ENCODE measurements at places on chromosomes 5 and 9.
A peak's percentile ranks its signal among the peaks of the same experiment; 100 is the strongest.

DNA sequence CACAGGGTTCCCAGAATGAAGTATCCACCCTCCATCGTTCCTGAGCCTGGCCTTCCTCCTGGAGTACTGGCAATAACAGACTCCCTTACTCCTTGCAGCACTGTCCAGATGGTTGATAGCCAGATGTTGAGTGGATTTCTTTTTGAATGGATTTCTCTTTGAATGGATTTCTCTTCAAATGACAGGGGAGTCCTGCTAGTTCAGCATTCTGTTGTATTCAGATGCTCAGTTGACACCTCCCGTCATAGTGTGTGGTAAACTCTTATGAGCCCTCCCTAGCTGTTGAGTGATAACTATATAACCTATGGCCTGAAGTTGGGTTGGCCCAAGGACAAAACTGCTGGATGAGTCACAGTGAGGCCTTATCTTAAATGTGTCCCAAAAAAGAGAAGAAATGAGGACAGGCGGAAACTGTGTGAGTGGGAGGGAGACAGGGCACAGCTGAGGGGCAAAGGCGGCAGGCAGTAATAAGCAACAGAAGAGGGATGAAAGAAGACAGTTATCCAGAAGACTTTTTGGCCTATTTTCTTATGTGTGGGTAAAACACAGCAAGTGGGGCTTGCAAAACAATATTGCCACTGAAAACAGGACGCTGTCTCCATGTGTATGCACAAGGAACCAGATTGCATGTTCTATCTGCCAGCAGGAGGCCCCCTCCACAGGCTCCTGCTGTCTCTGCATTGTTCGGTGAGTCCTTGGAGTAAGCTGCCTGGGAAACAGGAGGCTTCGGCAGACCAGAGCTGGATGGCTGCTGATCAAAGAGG lies 209.5 kb upstream of the S1PR3 start:
- peak; percentile 75 for DNase-seq

- no peak for DNase-seq
These were observed 39.3 kb upstream of the SLC27A6 start for GRCh38 chr5:128925973-128926372.

- no peak for DNase-seq
These were observed 6.2 kb downstream of the TENT4A start for GRCh38 chr5:6719417-6719816.

DNA sequence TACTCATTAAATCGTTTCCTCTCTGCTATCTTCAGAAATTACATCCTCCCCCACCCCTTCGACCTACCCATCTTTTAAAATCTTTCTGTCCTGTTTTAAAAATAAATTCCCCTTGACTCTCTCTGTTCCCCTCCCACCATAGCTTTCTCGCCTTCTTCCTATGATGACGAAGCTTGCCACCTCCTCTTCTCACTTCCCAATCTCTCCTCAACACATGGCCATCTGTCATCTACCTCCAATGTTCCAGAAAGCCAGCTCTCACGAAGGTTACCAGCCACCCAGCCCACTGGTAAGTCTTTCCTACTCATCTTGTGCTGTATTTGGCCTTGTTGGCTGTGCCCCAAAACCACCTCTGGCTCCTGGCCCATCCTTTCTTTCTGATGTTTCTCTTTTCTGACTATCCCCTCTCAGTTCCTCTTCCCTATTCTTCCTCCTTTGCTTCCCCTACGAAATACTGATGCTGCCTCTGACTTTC lies 346.3 kb downstream of the ENC1 start:
- DNase-seq = peak; percentile 59

DNA sequence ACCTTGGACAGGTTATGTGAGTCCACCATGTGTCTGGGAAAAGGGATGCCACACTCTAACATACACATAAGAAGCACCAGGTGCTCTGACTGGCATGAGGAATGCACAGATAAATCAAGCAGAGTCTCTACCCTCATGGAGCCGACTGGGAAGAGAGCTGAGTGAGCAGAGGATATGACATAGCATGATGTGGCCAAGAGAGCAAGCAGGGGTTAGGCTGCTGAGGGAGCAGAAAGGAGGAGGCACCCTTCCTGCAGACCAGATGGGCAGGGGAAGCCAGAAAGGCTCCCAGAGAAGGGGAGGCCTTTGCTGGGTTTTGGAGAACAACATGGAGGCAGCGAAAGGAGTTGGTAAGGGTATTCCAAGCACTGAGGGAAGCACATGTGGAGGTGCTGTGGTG lies 223.1 kb downstream of the GNA14 start:
- DNase-seq = no peak

DNA sequence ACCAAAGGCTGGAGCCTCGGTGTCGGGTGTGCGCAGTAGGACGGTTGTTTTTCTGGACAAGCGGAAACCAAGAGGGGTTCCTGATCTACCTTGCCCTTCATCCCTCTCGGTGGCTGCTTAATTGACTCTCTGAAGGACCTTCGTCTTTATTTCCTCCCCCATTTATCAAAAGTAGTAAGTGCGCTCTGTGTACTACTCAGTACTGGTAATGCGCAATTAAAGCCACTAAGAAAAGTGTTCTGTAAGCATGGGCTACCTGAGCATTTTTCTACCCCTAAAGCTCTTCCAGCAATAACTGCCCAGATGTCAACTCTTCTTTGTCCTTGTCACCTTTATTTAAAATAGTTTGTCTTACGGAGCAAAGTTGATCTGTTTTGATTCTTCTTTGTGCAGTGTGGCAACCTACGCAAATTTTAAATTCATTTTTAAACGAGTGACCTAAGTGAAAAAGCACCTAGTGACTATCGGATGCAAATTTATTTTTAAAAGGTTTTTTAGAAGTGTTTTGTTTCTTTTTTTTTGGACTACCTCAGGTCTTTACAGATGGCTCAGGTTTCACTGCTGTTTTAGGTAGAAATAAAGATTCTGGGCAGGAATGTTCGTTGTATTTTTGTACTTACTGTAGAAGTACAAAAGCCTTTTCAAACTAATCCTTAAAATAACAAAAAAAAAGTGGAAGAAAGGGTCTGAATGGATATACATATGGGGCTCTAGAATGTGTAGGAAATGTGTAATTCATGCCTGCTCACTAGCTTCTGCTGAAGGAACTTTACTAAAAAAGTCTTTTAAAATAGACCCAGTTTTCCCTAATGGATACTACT lies 2.0 kb downstream of the JMY start:
- DNase-seq = no peak

DNA sequence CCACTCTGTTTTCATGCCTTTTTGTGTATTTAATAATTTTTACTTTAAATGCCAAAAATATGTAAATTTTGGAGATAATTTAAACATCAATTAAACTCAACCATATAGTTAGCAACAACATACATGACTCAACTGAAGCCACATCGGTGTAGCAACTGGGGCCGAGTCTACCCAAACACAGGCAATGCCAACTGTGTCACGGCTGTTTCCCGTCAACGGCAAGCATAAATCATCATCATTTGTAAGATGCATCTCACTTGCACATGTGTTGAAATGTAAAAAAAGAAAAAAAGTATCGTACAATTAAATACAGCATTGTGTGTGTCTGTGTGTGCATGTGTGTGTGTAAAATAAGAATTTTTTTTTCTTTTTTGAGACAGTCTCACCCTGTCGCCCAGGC lies 160.1 kb upstream of the TAS2R1 start:
- no peak for DNase-seq

DNA sequence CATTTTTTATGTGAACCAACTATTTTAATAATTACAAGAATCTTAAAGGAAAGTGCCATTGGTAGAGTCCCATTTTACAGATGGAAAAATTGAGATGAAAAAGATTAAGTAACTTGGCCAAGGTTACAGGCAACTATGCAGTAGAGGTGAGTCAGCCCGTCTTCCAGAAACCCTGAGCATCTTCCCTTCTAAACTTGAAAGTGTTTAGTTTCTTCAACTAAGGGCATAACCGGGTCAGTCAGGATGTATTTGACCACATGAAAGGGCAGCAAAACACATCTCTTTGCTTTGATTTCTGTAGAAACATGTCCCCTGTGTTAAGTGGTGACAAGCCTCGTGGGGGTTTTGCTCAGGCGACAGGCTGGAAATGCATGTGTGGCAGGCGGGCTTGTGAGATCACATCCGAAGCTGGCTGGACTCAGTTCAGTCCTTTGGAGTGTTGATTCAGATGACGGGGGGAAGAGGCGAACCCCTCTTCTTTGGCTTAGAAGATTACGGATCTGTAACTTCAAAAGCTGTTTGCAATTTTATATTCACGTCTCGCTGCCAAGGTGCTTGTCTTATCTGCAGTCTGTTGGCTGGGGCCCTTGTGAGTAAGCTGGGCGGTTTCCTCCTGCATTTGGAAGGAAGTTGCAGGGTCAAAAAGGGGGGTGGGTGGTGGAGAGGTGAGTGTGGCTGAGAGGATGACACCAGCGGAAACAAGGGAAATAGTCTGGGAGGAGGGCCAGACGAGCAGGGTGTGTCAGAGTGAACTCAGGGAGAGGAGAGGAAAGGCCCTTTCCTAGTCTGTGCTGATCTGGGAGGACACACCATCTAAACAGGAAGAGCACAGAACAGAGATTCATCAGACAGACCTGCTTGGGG lies 78.9 kb upstream of the RPS23 start:
- peak; percentile 85 for DNase-seq

GRCh38 chr5:52624291-52624690 lies 163.4 kb upstream of the ITGA1 start:
- no peak for DNase-seq

- DNase-seq = no peak
These were observed 37.2 kb upstream of the GABRP start for GRCh38 chr5:170746075-170746960.

DNA sequence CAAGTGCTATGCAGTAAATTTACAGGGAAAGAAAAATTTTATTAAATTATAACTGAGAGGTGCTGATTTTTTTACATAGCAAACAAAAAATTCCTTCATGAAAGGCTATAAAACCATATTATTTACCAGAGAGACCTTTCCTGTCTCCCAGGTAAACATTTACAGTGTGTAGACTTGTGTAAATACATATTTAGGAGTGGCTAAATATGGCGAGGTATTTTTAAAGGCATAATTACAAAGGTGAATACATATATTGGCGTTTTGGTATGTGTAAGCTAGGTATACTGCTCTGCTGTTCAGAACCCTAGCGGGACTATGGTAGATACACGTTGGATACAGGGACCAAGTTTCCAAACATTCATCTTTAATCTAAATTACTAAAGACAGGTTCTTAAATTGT lies 170.6 kb upstream of the MEF2C start:
- no peak for DNase-seq

DNA sequence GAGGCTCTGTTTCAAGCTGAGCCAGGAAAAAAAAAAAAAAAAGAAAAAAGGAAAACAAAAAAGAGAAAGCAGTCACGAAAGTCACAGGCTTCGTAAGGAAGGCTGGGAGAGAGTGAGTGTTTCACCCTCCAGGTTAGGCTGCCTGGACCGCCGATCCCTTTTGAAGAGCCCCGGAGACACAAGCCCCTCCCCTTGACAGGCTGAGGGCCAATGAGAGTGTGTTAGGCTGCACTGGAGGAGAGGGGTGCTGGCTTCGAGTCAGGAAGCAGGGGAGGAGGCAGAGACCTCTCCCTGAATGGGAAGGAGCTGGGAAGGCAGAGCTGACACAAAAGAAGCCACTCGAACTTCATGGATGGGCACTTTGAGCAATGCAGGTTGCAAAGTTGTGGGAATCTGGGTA lies at the start of gene NMUR2:
TSS of gene NMUR2 (minus strand) at position 135 of the 400 bp plus-strand sequence. CDS start 166 bp downstream, outside the sequence.
- DNase-seq = peak; percentile 10

DNA sequence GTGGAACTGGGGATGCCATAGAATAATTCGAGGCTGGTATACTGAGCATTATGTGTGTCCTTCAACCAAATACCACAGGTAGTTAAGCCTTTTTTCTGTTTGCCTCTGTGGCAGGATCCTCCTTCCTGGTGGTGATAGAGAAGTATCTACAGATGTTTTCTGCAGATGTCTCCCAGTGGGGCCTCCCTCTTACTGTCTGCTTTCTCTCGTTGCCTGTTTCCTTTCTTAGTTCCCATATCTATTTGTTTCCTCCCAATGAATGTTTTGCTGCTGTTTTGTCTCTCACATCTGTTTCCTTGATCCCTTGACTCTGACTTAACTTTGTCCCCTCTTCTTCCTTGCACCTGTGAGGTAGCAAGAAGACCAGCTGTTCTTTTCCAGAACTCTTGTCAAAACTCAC lies 130.9 kb upstream of the NUDT12 start:
- no peak for DNase-seq

DNA sequence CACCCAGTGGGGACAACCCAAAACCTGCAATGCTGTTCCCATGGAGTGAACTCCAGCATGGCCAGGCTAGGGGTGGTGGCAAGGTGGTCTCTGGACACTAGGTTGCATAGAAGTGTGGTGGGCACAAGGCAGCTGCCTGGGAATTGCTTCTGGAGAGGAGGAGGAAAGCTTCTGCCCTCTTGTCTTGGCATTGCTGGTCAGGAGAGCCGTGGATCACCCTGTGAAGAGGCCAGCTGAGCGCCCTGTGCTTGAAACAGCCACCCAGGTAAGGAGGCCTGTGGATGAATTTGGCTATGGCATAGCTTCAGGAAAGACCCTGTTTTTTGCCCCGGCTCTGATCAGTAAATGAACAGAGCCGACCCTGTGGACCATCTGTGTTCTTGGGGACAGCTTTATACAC lies 273.1 kb downstream of the HSPA4 start:
- DNase-seq = no peak

DNA sequence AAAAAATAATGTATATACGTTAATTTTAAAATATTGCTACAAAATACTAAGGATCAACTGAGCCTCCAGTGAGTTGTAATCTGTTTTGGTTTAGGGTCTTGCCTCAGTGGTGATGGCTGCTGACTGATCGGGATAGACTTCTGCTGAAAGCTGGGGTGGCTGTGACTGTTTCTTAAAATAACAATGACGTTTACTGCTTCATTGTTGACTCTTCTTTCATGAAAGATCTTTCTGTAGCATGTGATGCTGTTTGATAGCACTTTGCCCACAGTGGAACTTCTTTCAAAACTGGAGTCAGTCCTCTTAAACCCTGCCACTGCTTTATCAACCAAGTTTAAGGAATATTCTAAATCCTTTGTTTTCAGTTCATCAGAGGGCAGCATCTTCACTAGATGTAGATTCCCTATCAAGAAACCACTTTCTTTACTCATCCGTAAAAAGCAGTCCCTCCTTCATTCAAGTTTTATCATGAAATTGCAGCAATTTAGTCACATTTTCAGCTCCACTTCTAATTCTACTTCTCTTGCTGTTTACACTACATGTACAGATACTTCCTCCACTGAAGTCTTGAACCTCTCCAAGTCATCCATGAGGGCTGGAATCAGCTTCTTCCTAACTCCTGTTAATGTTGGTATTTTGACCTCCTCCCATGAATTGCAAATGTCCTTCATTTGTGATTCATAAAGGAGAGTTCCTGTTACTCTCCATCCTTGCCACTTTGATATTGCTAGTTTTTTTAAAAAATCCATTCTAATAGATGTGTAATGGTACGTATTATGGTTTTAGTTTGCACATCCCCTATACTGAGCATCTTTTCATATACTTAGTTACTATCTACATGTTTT lies 41.5 kb upstream of the PTPDC1 start:
- DNase-seq = no peak

DNA sequence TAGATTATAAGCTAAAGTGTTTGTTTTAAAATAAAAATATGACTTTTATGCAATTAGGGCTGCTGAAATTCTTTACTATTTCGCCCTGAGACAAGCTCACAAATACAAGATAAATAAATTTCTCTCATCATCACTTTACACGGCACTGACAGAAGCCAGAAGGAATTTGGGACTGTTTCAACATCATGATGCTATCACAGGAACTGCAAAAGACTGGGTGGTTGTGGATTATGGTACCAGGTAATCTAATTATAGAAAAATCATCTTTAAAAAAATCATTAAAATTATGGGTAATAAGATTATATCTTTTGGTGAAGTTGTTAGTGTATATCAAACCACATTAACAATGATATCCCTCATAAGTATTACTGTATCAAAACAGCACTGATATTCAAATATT lies 95.0 kb downstream of the MAN2A1 start:
- no peak for DNase-seq

Measured in right cardiac atrium (tissue), 5 donors.